ENCODE measurements at places on chromosomes 4 and X.

GRCh38 chr4:41380511-41381157, 123.9 kb downstream of the UCHL1 start:
- DNase-seq: no peak

- DNase-seq: no peak
Observed at GRCh38 chrX:134734466-134734952, 76.2 kb upstream of the PLAC1 start.

DNA sequence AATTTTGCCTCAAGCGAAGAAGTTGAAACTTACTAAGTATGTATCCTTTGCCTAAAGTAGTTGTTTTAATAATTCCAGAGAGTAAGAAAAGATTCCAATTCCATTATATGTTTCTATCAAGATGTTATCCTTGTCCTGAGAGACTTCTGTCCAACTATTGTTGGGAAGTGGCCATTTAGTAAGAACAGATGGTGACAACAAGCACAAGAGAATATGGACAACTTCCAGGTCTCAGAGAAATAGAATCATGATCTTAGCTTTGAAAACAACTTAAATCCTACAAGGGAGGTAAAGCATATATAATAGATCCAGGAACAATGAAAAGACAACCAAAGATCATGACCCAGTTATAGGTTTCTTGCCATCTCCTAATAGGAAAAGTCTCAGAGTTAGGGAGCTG, 486.6 kb upstream of the PCDH10 start:
- DNase-seq: no peak

DNA sequence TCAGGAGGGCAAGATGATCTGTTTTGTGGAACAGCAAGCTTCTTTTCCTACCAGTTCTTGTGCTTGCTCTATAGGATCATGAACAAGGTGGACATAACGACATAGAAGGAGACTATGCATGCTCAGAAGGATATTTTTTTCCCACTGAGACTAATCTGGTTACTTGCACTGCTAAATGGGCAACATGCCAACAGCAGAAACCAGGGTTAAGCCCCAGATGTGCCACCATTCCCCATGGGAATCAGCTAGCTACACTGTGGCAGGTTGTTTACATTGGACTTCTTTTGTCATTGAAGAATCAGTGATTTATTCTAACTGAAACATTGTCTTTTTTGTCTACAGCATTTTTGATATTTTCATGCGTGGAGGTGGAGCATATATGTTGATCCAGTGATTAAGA, 165.6 kb downstream of the C4orf33 start:
- DNase-seq: no peak

All from stimulated activated CD4-positive, alpha-beta T cell treated with anti-CD3 and anti-CD28 coated beads, Interleukin-1b, Interleukin-23, amount 100 ng/mL, for 1 hour (primary cell).